Gastrocnemius medialis (tissue), 4 donors: ENCODE measurements at places on chromosomes 11 and 22.

- DNase-seq = peak; percentile 14
Measured at GRCh38 chr11:134584706-134585445, 172.8 kb upstream of the B3GAT1 start.

GRCh38 chr11:84012171-84012826 is 726.1 kb upstream of the CCDC90B start:
- DNase-seq = no peak

DNA sequence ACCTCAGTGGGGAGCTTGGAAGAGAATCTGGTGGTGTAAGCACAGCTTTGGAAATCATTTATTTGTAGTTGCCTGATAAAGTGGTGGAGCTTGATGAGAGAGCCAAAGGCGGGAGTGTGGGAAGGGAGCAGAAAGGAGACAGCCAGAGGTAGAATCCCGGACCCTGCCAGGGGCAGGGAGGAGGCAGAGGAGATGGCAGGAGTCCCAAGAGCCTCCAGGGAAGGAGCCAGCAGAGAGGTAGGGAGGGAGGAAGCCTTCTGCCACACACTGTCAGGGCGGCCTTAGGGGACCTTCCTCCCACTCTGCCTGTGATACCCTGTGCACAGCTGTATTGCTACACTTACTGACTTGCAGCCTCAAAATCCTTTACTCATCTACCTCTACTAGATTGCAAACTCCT is 15.4 kb downstream of the SCUBE2 start:
- DNase-seq = no peak

DNA sequence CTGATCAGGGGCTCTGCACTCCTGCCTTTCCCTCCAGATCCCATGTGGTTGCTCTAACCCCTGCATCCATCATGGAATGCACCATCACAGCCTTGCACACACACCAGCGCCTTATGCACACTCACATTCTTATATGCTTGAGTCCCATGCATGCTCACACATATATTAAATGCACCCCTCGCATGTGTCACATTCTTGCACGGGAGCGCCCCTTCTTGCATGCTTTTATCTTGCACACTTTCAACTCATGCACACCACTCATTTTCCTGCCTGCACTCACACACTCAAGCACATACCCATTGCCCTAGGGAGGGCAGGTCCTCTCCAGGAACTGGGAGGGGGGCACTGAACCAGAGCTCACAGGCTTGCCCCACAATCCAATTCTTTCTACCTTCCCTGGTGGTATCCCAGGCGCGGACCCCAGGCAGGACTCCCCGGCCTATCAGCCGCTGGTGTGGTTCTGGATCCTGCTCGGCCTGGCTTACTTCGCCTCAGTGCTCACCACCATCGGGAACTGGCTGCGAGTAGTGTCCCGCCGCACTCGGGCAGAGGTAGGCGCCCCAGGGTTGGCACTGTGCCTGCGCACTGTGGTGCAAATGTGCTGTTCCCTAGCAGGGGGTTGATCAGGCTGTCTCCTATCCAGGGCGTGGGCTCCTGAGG is 2.3 kb upstream of the CATSPERZ start:
- no peak for DNase-seq

DNA sequence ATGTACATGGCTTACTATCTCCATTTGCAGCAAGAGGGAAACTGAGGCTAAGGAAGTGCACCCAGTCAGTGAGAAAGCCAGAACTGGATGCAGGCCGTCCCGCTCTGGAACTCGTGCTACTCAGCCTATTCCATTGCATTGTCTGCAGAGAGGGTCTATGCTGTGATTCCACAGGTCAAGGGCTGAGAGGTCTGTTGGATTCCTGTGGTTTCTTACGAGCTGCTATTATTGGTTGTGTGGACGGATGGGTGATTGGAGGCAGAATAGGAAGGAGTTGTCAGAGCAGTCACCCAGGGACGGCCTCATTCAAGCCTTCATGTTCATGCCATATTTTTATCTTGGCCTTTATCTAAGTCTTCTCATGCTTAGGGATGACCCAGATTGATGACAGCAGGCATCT is 33.4 kb downstream of the SCGB1A1 start:
- no peak for DNase-seq

DNA sequence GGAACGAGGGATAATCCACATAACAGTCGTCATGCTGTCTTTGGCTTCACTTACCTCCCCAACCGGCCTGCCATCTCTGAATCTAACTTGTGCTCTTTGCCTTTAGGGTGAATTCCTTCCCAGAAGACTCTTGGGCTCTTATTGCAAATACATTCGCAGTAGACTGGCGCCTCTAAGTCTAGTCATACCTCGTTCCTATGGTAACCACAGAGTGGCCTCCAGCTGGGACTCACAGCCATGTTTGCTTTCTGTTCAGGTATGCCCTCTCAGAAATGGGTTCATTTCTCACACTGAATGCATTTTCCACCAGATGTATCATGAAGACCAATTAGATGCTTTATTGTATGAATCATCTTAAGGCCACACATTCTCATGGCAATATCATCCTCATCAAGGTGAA is 112.7 kb downstream of the FAR1 start:
- DNase-seq = no peak
